Hematopoietic multipotent progenitor cell treated with erythropoietin and hydrocortisone succinate and interleukin-3 and kit ligand, for 6 days (in vitro differentiated cells): ENCODE measurements at places on chromosomes 12 and 14.

DNA sequence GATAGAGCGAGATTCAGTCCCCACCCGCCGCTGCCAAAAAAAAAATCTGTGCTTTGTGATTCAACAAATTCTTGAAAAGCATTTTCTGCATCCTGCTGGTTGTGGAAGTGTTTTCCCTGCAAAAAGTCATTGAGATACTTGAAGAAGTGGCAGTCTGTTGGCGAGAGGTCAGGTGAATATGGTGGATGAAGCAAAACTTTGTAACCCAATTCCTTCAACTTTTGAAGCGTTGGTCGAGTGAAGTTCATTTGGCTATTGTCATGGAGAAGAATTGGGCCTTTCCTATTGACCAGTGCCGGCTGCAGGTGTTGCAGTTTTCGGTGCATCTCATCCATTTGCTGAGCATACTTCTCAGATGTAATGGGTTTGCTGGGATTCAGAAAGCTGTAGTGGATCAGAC lies 20.9 kb downstream of the SRGAP1 start:
- DNase-seq, result no peak

DNA sequence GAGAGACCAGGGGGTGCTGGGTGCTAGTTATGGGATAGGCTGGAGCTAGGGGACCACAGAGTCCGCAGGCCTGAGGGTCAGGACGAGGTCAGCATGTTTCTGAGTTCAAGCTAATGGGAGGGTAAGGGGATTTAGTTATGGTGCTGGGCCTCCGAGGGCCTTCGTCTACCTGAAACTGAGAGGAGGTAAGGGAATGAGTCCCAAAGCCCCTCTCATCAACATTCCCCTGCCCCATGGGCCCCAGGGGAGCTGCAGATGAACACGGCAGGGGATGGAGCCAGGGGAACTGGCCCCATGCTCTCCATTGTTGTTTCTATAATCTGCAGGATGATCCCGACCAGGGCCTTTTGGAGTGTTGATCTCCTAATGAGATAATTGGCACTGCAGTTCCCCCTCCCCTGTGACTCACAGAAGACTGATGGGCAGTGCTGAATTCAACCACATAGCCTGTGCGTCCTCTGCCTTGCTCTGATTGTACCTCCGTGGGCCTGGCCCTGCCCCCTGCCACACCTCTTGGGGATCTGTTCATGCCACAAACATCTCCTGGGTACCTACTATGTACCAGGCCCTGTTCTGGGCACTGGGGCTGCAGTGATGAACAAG lies 21.4 kb downstream of the FAIM2 start:
- DNase-seq, result no peak

DNA sequence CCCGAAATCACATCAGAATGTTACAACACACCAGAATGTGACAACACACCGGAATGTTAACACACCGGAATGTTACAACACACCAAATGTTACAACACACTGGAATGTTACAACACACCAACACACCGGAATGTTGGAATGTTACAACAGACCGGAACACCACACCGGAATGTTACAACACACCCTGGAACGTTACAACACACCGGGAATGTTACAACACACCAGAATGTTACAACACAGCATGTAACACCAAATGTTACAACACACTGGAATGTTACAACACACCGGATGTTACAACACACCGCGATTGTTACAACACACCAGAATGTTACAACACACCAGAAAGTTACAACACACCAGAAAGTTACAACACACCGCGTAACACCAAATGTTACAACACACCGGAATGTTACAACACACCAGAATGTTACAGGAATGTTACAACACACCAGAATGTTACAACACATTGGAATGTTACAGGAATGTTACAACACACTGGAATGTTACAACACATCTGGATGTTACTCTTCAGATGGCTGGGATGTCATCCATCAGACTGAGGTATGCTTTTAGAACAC lies 21.1 kb downstream of the CHFR start:
- DNase-seq, result no peak

GRCh38 chr12:94819011-94819410 lies 168.7 kb upstream of the TMCC3 start:
- no peak for DNase-seq

DNA sequence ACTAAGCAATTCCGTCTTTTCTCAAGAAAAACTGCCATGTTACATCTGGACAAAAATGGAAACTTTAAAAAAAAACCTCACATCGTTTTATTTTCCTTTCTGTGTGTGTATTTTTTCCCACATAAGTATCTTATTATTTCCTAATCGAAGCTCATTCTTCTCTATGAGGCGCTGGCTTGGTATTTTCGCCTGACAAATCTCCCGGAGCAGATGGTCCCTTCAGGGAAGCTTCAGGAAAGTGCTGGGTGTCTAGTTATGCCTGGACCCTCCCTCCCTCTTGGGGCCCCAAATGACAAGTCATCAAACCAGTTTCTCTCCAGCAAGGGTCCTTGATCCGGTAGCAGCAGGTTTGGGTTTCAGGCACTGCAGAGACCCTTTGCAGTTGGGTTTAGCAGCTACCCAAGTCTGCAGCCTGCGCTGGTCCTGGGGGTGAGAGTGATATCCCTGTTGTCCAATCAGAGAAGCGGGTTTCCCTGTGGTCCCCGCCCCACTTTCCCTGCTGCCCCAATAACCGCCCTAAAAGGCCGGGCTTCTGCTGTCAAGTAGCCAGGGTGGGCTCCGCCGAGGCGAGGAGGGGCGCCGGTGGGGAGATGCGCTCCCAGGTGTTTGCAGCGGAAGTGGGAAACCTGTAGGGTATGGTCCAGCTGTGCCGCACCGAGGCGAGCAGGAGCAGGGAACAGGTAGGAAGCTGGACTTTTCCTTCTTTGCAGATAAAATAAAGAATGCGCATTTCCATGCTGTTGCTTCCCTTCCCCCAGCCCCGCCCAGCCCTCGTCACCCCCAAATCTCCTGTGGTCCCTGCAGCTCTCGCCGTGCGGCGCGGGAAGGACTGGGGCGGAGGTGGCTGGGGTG lies at the start of gene CNTN1:
Gene CNTN1 (plus strand): TSS at position 527 of the 852 bp plus-strand sequence.
- DNase-seq, result peak; percentile 12

DNA sequence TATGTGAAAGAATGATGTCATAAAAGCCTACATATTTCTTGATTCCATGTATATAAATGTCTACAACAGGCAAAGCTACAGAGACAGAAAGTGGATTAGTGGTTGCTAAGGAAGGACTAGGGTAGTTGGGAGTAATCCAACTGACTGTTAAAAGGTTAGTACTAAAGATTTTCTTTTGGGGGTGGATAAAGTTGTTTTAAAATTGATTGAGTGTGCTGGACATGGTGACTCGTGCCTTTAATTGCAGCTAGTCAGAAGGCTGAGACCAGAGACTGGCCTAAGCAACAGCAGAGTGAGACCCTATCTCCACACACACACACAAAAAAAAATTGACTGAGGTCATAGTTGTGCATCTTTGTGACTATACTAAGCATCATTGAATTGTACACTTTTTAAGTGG lies 234.3 kb downstream of the C12orf50 start:
- no peak for DNase-seq

- DNase-seq, result no peak
Measured at GRCh38 chr14:95290871-95291431, 28.8 kb downstream of the CLMN start.

GRCh38 chr12:112031472-112031871 lies 18.2 kb downstream of the ERP29 start:
- DNase-seq, result no peak

- DNase-seq, result peak; percentile 41
Measured at GRCh38 chr12:104643093-104643818, 186.5 kb downstream of the CHST11 start.

DNA sequence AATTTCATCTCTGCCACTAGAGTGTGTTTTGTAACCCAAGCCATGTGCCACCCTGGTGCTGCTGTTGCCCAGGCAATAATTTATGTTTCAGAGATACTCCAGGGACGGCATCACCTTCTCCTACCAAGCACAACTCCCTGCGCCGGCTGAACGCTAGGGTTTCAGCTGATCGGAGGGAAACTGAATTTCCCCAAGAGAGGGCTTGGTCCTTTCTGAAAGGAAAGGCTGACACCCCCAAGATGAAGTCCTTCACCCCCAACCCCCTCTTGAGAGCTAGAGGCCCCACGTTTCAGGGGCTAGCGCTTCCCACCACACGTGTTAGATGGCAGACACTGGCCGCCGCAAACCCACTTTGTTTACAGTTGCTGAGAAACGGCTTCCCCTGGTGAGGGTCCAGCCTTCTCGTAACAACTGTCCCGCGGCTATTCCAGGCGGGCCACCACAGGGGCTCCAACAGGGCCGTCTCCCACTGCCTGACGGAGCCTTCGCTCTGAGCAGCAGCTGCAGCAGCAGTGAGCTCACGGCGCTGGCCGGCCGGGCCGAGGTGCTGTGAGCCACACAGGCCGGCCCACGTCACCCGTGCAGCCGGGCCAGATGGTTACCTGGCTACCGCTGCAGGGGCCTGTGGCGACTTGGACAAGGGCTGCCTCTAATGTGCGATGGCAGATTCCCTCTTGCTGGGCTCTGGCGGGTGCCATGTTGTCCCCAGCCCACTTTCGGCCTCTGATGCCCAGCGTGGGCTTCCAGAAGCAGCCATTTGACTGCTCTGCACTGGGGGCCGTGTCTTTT lies 66.4 kb downstream of the TESC start:
- no peak for DNase-seq

- DNase-seq, result no peak
Measured at GRCh38 chr14:91374879-91375702, 42.5 kb downstream of the CCDC88C start.

- no peak for DNase-seq
Measured at GRCh38 chr14:54916101-54916500, 13.5 kb upstream of the GCH1 start.

GRCh38 chr12:75631831-75632230 lies 120.4 kb upstream of the KRR1 start:
- DNase-seq, result no peak

GRCh38 chr12:67649570-67650387 lies 1.2 kb downstream of the DYRK2 start:
- peak; percentile 46 for DNase-seq

DNA sequence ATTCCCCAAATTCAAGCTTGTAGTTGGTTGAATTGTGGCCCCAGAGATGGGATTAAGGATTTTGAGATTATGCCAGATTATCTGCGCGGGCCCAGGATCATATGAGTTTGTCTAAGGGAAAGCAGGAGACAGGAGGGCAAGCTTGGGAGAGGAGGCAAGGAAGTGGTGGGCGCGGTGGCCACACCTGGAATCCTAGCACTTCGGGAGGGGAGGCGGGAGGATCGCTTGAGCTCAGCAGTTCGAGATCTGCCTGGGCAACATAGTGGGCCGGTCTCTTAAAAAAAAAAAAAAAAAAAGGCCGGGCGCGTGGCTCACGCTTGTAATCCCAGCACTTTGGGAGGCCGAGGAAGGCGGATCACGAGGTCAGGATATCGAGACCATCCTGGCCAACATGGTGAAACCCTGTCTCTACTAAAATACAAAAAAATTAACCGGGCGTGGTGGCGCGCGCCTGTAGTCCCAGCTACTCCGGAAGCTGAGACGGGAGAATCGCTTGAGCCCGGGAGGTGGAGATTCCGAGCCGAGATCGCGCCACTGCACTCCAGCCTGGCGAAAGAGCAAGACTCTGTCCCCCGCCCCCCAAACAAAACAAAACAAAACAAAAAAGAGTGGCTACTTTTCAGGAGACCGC lies 881 bp upstream of the PUS1 start:
- peak; percentile 72 for DNase-seq

- DNase-seq, result no peak
Measured at GRCh38 chr12:53775478-53776145, 23.8 kb upstream of the CISTR start.

GRCh38 chr14:78974691-78975090 lies 804.5 kb downstream of the NRXN3 start:
- no peak for DNase-seq

- DNase-seq, result no peak
Measured at GRCh38 chr12:97503073-97503855, 40.7 kb downstream of the RMST start.

DNA sequence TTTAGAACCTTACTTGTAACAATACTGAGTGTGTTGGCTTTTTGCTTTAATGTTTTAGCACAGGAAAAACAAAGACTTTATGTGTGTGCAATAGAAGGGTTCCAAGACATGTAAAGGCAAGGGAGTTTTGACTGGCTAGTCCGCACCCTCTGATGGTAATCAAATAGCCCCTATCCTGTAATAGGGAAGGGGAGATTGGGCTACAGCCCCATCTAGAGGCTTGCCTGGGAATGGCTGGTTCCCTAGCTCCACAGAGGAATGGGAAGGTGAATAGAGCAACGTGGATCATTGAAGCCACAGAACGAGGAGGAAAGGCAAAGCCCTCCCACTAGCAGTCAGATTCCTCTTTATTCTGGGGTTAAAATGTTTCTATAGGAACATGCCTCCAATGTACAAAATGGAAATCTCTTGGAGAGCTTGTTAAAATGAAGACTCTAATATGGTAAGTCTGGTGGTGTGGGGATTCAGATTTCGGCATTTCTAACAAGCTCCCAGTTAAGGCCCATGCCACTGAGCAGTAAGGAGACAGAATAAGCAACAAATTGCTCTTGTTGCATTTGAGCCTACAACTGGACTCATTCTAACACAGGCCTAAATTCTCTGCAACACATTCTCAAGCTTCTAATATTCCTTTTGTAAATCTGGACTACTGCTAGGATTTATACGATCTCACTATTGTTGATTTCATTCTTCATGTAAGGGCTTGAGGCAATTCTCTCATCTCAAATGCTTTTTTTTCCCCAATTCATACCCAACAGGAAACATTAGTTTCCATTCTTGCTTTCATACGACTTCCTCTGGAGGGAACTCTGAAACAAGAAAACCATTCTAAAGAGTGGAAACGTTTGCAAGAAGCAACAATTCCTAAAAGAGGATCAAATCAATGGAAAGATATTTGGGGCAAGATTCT lies 57.1 kb downstream of the NIN start:
- DNase-seq, result peak; percentile 61

GRCh38 chr12:39920647-39921046 lies 185.2 kb downstream of the SLC2A13 start:
- DNase-seq, result no peak

GRCh38 chr14:63727736-63728728 lies at the start of gene SGPP1:
Gene SGPP1 (minus strand): TSS chr14:63728065. CDS start chr14:63727944, 121 bp downstream.
- DNase-seq, result peak; percentile 93

DNA sequence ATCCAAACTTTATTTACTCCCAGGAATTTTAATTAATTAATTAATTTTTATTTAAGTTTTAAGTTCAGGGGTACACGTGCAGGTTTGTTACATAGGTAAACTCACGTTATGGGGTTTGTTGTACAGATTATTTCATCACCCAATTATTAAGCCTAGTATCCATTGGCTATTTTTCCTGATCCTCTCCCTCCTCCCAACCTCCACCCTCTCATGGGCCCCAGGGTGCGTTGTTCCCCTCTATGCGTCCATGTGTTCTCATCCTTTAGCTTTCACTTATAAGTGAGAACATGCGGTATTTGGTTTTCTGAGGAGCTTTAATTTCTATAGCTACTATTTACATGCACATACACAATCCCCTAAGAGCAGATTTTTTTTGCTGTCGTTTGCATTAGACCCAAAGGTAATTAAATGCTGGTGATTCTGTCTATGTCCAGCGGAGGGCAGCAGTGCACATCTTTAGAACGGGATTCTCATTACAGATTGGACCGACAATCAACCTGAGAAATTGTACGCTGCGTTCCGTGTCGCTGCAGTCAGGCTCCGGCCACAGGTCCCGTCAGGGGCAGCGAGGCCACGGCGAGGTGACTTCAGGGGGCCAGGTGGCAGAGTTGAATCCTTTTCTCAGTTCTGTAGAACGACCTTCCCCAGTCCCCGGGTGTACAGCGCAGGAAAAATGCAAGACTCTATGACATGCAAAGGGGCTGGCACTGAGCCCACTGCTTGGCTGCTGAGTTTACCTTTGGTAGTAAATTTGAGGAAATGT lies 11.6 kb downstream of the TMEM30B start:
- DNase-seq, result peak; percentile 90

- no peak for DNase-seq
Measured at GRCh38 chr14:102854091-102854703, 68.3 kb upstream of the AMN start.
